ENCODE measurements at places on chromosomes 6 and 20. TPM values are rescaled to one million over a fixed set of nuclear protein-coding genes. Genes with fewer than 3 reads are reported as not detected.

IRF4 gene
- 1.1 TPM for total RNA-seq

OPN5 gene
- not detected for total RNA-seq

NXT1 gene
- 21.4 TPM for total RNA-seq

C6orf52 gene
- 0.84 TPM for total RNA-seq

BPIFB4 gene
- not detected for total RNA-seq

NUP153 gene
- total RNA-seq = 30.2 TPM

SLC12A5 gene
- not detected for total RNA-seq

PI16 gene
- 0.20 TPM for total RNA-seq

LTV1 gene
- 14.4 TPM for total RNA-seq

BPIFB1 gene
- total RNA-seq = 8.3 TPM

NEURL2 gene
- total RNA-seq = 1.9 TPM

PI3 gene
- total RNA-seq = 1,694 TPM

Measured in esophagus mucosa (tissue), 1 donor.